ENCODE measurements at places on chromosomes 16 and 17. TPM values are rescaled to one million over a fixed set of nuclear protein-coding genes. Genes with fewer than 3 reads are reported as not detected.

GRCh38 chr16:27994686-27995085, 68.8 kb downstream of the GSG1L start:
- no peaks in the 10 kb centered on the region for H3K27me3 ChIP-seq
- H3K36me3 ChIP-seq = no peaks in the 10 kb centered on the region
- no peak overlapping the region for H3K27ac ChIP-seq
- no peak for DNase-seq
- H3K4me3 ChIP-seq = no peak overlapping the region

DNA sequence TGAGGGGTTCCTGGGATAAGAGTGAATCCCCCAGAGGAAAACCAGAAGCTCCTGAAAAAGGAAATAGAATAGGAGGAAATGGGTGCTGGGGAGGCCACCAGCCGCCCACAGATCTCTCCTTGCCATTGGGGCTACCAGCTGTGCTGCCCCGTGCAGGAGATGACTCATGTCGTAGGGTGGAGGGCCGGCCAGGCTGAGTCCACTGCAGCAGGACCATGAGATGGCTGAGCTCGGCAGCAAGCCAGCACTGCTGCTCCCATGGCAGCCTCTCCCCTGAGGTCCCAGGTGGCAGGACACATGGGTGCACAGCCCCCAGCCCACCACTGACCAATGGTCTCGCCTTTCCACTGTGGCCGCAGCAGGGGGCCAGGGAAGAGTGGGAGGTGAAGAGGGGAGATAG, 95.5 kb downstream of the GNAO1 start:
- DNase-seq = no peak
- H3K4me1 ChIP-seq = no peaks in the 10 kb centered on the region
- no peak overlapping the region for H3K27ac ChIP-seq
- H3K27me3 ChIP-seq = no peaks in the 10 kb centered on the region
- no peaks in the 10 kb centered on the region for H3K36me3 ChIP-seq

DNA sequence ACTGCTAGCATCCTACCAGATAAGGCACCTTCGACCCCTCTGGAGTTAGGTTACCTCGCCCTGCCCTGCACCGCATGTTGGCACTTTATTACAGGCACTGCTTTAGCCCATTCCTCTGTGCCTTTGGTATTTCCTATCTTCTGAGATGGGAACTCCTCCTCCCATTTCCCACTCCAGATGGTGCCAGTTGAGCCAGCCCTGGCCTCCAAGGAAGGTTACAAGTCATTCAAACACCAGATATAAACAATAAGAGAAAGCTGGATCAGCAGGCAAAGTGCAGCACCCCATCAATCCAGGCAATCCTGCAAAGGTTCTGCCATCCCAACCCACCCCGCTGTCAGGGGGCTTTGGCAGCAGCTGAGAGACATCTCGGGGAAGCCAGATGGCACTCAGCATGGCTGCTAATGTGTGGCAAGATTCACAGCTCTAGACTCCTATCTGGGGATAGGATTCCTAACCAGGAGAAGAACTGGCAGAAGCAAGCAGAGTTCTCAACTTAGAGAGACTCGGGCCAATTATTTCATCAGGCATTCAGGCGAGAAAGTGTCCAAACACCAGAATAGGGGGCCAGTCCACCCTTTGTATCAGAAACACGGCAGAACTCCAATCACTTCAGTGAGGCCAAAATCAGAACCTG, 113.0 kb downstream of the COPRS start:
- peaks cover 2% of the 10 kb centered on the region for H3K27me3 ChIP-seq
- H3K36me3 ChIP-seq = no peaks in the 10 kb centered on the region
- no peak overlapping the region for H3K4me3 ChIP-seq
- no peaks in the 10 kb centered on the region for H3K4me1 ChIP-seq
- no peak overlapping the region for H3K27ac ChIP-seq

DNA sequence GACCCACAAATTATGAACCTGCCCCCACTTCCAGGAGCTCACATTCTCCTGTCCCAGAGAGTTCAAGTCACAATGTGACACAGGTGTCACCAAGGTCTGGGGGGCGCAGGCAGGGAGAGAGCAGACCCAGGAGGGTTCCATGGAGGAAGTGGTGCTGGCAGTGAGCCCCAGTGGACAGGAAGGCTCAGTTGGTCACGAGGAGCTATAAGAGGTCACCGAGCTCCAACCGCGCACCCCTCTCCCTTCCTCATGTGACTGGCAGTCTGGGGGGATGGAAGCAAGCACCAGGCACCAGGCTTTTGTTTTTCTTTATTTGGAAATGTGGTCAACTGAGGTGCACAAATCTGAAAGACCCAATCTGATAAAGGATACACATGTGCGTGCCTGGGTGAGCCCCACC, 2.5 kb downstream of the ITGAD start:
- H3K27me3 ChIP-seq = no peaks in the 10 kb centered on the region
- no peak overlapping the region for H3K27ac ChIP-seq
- no peaks in the 10 kb centered on the region for H3K36me3 ChIP-seq
- DNase-seq = no peak
- H3K4me3 ChIP-seq = no peak overlapping the region

DNA sequence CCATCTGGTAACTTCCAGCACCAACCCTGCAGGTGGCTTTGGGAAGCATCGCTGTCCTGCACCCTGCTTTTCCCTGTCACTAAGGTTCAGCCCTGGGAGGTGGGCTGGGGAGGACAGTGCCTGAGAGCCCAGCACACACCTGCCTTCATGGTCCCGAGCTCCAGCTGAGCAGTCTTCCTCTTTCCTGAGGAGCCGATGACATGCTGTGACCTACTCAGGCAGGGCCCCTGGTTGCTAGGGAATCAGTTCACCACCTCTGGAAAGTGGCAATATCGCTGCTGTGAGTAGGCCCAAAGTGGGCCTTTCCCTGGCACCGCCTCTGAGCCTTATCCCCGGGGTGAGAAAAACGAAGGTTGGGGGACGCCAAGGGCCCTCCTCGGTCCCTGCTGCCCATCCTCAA, 17.9 kb downstream of the ST3GAL2 start:
- H3K27ac ChIP-seq = no peak overlapping the region
- H3K36me3 ChIP-seq = peaks cover 11% of the 10 kb centered on the region
- no peak for DNase-seq
- H3K4me3 ChIP-seq = no peak overlapping the region
- H3K4me1 ChIP-seq = peaks cover 20% of the 10 kb centered on the region
- no peaks in the 10 kb centered on the region for H3K27me3 ChIP-seq

GRCh38 chr16:9370061-9370491, 278.6 kb downstream of the HAPSTR1 start:
- no peaks in the 10 kb centered on the region for H3K27me3 ChIP-seq
- no peak overlapping the region for H3K27ac ChIP-seq

DNA sequence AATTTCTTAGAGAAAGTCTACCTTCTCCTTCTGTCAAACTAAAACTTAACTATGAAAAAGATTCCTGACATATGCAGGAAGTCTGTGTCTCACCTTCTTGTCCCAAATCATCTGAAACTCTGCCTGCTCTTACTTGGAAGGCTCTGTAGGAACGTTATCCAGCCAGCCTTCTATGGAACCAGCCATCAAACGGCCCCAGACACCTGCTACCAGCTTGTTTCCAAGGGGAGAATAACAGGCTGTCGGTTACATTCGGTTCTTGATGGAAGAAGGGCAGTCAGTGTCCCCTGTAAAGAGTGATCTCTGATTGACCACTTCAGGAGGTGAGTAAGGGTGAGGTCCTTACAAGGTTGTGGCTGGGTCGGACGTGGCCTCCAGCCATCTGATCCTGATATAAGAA, 1.7 kb downstream of the ADAMTS18 start:
- H3K27ac ChIP-seq = no peak overlapping the region
- no peaks in the 10 kb centered on the region for H3K36me3 ChIP-seq
- no peak for DNase-seq
- H3K4me1 ChIP-seq = peaks cover 27% of the 10 kb centered on the region

GRCh38 chr16:46629331-46630219, 8.4 kb upstream of the SHCBP1 start:
- no peak overlapping the region for H3K4me3 ChIP-seq
- no peak overlapping the region for H3K27ac ChIP-seq

DNA sequence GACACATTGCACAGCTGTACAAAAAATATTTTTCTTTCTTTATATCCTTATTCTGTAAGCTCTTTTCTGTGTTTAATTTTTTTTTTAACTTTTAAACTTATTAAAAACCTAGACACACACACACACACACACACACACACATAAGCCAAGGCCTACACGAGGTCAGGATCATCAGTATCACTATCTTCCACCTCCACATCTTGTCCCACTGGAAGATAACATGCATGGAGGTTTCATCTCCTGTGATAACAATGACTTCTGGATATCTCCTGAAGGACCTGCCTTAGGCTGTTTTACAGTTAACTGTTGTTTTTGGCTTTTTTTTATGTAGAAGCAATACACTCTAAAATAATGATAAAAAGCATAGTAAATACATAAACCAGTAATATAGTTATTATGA, 71.2 kb downstream of the TNRC6C start:
- no peak overlapping the region for H3K4me3 ChIP-seq
- peaks cover 5% of the 10 kb centered on the region for H3K4me1 ChIP-seq
- no peaks in the 10 kb centered on the region for H3K36me3 ChIP-seq
- no peaks in the 10 kb centered on the region for H3K27me3 ChIP-seq
- H3K27ac ChIP-seq = no peak overlapping the region

GRCh38 chr17:27994586-27994985, 47.9 kb upstream of the NLK start:
- DNase-seq = no peak
- H3K27me3 ChIP-seq = no peaks in the 10 kb centered on the region
- no peaks in the 10 kb centered on the region for H3K36me3 ChIP-seq
- no peak overlapping the region for H3K4me3 ChIP-seq
- no peak overlapping the region for H3K27ac ChIP-seq

GSG1L2 gene
- not detected for total RNA-seq

KCNG4 gene
- total RNA-seq = not detected

DPEP1 gene
- total RNA-seq = 0.60 TPM

Measured in endothelial cell of umbilical vein (primary cell).